ENCODE measurements at places on chromosomes 7 and 10.

DNA sequence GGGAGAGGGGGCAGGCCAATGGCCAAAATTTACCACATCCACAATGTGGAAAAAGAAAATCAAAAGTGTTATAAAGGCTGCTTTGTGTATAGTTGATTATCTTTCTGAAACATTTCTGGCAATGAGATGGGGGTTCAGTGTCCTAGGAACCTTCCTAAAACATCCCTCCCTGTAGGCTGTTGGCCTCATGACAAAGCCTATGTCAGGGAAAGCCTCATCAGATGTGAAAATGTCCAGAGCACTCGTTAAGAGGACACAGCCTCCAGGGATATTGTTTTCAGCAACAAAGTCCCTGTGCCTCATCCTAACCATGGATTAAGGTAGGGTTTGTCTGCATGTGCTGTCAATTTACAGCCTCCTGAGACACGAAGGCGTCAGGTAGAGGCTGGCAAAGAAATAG, 17.0 kb downstream of the SUN3 start:
- DNase-seq, result no peak

GRCh38 chr7:93011351-93012294, 106.2 kb downstream of the SAMD9 start:
- no peak for DNase-seq

DNA sequence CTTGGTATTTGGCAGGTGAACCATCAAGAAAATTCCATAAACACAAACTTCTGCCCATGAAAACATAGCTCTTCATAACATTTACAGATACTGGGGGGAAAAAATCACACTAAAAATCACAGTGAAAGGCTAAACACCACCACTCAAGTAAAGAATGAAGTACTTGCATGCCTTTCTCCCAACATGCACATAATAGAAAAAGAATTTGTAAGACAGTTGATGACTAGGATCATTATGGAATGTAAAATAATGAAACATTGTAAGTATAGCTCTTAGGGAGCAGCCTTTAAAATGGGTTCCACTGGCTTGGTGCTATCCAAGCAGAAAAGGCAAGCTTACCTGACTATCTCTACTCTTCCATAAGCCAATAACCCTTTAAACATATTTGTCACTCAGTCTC, 299.9 kb upstream of the LRRN3 start:
- no peak for DNase-seq

DNA sequence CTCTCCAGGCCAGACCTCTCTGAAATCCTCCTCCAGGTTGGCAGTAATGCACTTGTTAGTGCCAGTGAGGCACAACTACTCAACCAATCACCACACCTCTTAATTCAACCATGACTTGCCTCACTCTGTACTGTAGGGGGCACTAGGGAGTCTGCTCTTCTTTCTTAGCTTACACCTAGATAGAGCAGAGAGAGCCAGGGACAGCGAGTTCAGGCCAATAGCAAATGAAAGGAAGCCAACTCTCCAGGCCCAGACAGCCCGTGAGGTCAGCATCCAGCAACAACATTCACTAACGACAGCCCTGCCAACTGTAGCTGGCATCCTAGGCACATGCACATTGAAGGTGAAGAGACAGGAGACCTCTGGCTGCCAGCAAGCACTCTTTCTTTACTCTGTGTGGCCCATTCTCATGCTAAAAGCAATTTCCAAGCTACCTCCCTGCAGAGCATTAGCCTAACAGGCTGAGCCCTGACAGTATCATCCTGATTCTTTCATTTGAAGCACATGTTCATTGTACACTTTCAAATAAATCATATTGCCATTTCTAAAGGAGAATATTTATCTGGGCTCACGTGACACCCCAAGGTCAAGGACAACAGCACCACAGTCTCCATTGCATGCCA, 136.3 kb downstream of the DPY19L1 start:
- no peak for DNase-seq

DNA sequence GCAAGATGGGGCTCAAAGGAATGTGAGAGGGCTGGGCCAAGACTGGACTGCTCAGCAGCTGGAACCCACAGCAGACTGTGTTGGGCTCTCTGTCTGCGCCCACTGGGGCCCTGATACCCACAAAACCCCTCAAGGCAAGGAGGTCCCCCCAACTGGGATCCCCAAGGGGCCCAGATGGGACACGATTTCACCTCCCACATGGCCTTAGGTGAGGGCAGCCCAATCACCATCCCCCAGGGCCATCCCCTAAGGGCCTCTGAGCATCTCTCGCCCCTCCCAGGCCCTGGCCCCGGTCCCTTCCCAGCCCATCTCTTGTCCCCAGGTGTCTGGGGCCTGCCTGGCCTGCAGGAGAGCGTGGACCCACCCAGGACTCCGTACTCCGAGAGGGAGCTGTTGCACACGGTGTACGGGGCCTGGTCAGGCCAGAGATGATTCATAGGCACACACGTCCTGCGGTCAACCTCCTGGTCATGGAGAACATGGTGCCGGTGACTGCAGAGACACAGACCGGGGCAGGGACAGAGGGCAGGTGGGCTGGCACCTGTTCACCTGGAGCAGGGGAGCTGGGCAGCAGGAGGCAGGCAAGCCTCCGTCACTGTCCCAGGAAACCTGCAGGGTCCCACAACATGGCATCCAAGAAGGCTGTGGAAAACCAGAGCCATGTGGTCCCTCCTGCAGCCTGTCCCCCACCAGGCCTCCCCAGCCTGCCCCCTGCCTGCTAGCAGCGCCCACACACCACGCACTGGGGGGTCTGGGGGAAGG, 21.6 kb downstream of the OGDHL start:
- no peak for DNase-seq

DNA sequence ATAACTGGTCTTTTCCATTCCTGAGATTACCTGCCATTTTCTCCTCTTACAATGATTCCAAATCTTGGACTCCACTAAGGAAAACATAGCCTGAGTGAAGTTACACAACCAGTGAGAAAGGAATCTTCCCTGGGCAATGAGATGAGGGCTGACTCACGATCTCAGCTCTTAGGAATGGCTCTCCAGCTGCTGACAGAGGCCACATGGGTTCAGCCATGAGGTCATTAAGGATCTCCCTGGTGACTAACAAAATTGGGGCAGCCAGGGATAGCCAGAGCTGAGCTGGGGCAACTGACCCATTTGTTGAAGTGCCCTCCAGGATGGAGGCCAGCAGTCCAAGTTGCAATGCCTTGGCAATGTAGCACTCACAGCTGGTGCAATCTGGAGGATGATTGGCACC, 78.7 kb upstream of the MKLN1 start:
- no peak for DNase-seq

Data from stimulated activated CD4-positive, alpha-beta T cell treated with anti-CD3 and anti-CD28 coated beads, Interleukin-4, amount 100 ng/mL, for 24 hours (primary cell).